ENCODE measurements at places on chromosomes 12 and 14.

GRCh38 chr12:65496617-65497016, 218.1 kb downstream of the MSRB3 start:
- DNase-seq = no peak

GRCh38 chr14:71460091-71460490, 472.1 kb upstream of the RGS6 start:
- DNase-seq = no peak

DNA sequence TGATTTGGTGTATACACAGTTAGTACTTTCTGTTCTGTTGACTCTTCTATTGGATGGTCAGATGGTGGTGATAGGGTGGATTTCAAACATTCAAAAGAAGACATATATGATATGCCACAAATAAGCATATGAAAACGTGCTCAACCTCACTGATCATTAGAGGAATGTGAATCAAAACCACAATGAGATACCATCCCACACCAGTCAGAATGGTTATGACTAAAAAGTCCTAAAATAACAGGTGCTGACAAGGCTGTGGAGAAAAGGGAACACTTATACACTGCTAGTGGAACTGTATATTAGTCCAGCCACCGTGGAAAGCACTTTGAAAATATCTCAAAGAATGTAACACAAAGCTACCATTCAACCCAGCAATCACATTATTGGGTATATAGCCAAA, 425.5 kb downstream of the C12orf50 start:
- DNase-seq = no peak

DNA sequence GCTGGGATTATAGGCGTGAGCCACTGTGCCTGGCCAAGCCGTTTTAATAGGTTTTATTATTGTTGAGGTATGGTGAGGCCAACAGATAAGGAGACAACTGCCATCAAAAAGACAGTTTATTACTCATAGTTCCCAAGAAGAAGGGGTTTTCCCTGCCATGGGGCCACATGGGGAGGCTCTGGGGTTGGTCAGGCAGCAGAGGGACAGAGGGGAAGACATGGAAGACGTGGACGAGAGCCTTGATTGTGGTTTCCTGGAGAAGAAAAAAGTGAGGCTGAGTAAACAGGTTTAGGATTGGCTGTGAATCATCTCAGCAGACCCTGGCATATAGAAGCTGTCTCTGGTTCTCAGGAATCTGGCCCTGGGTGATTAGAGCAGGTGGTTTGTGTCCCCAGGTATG, 69.9 kb downstream of the FOXN4 start:
- DNase-seq = no peak

DNA sequence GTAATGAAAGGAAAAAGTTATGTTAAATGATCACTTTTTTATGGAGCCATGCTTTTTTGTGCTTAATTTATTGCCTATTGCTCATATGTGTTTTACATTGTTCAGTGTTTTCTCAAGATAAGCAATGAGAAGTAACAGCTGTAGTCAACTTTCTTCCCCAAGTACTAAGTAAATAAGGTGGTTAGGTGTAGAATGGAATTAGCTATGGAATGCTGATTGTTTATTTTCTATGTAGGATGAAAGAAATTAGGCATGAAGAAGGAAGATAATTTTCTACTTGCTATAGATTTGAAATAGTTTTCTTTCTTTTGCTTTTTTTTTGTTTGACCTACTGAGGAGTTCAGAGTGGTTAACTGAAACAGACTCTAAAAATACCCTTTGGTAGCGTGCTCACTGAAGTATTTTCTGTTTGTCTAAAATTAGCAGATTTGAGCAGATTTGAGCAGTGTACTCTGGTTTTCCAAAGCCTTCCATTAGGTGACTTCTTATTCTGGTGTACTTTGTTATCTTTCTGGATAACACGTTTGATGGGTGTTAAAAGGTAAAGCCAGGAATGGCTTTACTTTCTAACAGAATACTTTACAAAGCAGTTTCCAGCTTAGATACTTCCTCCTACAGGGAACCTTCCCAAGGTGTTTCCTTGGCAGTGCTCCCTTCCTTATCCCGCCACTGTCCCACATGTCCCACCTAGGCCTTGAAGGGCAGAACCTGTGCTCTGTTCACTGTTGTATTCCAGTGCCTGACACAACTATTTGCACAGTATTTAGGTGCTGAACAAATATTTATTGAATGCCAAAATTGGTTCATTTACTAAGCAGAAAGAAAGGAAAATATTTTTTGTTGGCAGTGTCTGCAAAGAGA, 56.0 kb downstream of the RASSF3 start:
- no peak for DNase-seq
